ENCODE measurements at places on chromosomes 6 and 20.

DNA sequence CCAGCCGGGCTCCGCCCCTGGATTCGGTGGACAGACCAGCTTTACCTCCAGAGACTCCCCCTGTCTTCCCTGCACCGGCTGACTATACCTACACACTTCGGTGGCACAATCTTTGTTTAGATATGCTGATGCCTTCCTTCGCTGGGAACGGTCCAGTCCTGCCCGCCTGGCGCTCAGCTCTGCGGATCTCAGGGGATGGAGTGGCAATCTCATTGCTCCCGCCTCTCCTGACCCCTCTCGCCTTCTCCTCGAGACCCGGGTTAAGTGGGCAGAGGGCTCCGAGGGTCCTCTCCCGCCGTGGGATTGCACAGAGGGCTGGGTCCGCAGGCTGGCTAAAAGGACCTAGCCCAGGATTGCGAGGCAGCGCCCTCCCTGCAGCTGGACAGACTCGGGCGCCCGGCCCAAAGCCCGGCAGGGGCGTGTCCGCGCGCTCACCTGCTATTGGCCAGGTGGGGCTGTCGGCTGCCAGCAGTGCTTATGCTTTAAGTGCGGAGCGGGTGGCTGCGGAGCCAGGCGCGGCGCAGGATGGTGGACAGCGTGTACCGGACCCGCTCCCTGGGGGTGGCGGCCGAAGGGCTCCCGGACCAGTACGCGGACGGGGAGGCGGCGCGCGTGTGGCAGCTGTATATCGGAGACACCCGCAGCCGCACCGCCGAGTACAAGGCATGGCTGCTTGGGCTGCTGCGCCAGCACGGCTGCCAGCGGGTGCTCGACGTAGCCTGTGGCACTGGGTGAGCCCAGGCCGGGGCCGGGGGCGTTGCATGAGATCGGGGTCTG lies at the start of gene GNMT:
Gene GNMT, plus strand, starts transcription at position 512 of the 777 bp plus-strand sequence. Its CDS starts 14 bp downstream, at position 526.
- no peak for DNase-seq

GRCh38 chr6:25249133-25249532 lies 30.0 kb upstream of the CARMIL1 start:
- DNase-seq, result no peak

DNA sequence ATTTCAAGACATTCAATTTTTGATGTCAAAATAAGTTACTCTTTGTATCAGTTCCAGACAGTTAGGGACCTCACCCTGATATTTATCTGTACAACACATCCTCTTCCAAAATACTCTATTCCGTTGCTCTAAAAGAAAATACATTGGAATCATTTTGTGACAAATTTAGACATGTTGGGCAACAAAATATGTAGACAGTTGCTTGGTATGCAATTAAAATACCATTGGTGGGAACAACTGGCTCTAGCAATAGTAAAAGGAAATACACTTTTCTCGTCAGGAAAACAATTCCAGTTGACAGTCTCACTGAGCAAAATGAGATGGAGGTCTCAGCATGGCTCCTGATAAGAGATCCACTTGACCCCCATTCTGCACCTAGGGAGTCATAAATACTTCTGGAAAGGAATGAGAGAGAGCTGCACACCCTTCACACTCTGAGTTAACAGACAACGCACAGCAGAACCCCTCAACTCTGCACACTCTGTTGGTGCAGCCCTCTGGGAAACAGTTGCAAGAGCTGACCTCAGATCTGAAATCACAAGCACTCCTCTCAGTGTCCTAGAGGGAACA lies 171.3 kb upstream of the NT5E start:
- DNase-seq, result no peak

GRCh38 chr20:33240923-33241322 lies 5.1 kb downstream of the BPIFA1 start:
- DNase-seq, result no peak

DNA sequence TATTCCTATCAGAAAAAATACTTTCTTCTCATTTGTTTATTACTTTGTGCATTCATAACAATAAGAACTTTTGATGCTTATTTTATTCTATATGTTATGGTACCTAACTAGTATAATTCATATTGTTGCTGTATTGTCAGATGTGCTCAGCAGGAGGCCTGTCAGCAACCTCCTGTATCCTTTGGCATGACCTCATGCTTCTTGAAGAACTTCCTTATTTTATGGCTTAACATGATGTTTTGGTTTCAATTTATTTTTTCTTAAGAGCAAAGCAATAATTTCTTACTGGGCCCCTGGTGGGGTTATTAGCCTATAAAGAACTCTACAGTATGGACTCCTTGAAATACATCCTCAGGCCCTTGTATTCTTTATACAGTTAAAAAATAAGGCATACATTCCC lies 17.3 kb downstream of the GGTLC1 start:
- no peak for DNase-seq

DNA sequence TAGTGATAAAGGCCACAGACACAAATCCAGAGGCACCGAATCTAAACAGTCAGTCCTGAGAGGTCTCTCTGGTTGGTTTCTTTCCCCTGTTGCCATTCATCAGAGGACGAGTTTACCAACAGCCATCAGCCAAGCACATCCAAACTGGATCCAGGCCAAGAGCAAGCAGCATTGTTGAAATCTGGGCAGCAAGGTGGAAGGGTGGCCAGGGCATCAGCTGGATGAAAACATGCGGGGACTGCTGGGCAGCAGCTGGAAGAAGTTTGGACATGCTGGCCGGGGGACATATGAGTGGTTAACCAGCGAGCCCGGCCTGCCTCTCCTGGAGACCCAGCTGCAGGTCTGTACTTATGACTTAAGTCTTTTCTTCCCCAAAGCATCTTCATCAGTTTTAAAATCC lies at the start of gene SMIM28:
Gene SMIM28, plus strand, starts transcription at position 62 of the 400 bp plus-strand sequence. Its CDS starts 168 bp downstream, at position 230.
- DNase-seq, result no peak

GRCh38 chr6:389622-390021 lies 1.9 kb upstream of the IRF4 start:
- no peak for DNase-seq

GRCh38 chr6:106849676-106850332 lies 124.7 kb downstream of the CD24 start:
- no peak for DNase-seq

GRCh38 chr6:40543776-40544175 lies 43.4 kb downstream of the LRFN2 start:
- DNase-seq, result no peak

- DNase-seq, result no peak
These were observed 891 bp downstream of the RIPPLY2 start for GRCh38 chr6:83854001-83854501.

DNA sequence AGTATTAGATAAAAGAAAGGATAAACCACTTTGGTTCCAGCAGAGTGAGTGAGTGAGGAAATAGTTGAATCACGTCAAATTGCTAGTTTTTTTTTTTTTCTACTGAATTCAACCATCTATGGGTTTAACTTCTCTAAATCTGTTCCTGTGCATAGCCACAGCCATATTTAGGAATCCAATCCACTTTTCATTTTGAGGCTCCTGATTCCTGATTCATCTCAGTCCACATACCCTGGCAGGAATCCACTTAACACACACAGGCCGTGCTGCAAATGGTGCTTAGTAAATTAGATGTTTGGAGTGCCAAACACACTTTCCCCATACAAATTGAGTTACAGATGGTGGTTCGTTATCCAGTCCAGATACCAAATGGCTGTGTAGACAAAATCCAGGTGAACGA lies 220.3 kb downstream of the ALDH8A1 start:
- DNase-seq, result no peak

DNA sequence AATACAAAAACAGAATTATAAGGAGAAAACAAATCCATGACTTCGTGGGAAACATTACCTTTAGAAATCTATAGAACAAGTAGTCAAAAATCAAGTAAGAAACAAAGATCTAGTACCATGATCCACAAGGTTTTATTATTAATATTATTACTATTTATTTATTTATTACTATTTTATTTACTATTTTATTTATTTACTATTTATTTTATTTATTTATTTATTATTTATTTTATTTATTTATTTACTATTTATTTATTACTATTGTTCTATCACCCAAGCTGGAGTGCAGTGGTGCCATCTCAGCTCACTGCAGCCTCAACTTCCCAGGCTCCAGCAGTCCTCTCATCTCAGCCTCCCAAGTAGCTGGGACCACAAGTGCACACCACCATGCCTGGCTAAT lies 13.5 kb upstream of the ELMO2 start:
- DNase-seq, result no peak

- DNase-seq, result no peak
These were observed 39.4 kb upstream of the PMEPA1 start for GRCh38 chr20:57749131-57749690.

GRCh38 chr6:29967379-29968010 lies 25.2 kb downstream of the HLA-A start:
- DNase-seq, result no peak

- no peak for DNase-seq
These were observed 11.8 kb downstream of the DCBLD1 start for GRCh38 chr6:117494283-117494682.

DNA sequence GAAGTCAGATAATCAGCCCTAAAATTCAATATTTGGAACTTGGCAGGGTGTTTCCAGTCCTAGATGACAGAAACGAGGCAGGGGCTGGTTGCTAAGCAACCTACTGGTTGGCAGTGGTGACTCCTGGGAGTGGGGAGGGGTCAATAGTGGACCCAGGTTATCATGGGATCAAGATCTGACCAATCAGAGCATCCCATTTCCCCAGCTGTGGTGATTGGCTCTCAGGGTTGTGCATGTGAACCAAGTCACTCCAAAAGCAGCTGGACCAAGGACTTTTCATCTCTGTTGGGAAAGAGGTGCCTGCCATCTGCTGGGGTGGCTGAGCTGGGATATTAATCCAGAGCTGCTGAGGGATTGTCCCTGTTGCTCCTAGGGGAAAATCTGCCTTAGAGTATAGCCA lies 253.4 kb downstream of the PREX1 start:
- DNase-seq, result no peak

DNA sequence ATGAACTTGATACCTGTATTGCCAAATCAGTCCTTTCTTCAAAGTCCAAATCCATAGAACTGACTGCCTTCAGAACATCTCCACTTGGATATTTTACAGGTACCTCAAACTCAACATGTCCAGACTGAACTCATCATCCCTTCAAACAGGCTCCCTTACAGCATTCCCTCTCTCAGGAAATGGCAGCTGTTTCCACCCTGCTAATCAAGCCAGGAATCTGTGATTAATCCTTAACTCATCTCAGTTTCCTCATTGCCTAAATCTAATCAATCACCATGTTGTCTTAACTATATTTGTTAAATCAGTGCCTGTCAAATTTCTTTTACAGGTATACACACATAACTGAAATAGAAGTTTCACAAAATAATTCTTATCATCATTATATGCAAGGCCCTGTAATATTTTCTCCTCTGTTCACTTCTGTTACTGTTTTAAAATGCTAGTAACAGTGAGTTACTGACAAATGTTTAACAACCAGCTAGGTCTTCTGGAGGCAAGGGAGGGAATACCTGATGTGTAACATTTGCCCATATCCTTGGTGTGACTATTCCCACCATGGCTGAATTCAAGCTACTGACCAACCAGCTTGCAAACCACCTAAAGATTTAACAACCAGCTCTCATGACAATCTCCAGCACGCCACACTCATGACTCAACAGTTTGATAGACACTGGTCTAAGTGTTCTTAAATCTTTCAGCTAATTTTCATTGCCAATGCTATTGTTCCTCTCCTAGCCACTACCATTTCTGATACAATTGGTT lies 124.9 kb downstream of the ADAT2 start:
- no peak for DNase-seq

GRCh38 chr20:29878281-29878741 lies 1379.2 kb upstream of the DEFB115 start:
- DNase-seq, result no peak

DNA sequence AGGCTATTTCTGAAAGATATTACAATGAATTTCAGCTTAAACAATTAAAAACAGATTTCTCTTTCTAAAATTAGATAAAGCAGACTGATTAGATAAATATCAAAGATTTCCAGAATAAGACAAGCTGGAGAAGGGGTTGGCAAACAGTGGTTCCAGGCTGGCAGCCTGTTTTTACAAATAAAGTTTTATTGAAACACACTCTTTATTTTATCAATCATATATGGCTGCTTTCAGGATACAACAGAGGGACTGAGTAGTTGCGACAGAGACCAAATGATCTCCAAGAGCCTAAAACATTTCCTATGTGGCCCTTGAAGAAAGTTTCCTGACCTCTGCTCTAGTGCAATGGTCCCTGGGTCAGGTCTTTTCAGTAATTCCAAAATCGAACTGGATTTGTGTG lies 65.6 kb upstream of the IYD start:
- DNase-seq, result no peak

- DNase-seq, result no peak
These were observed 62.7 kb downstream of the MEI4 start for GRCh38 chr6:77715588-77715987.

GRCh38 chr20:37896932-37897548 lies 5.9 kb upstream of the VSTM2L start:
- DNase-seq, result no peak

- no peak for DNase-seq
These were observed 87.5 kb downstream of the SYNJ2 start for GRCh38 chr6:158068893-158069799.

Data from non-pigmented ciliary epithelial cell (primary cell).